ENCODE measurements at places on chromosomes 4 and X.
A peak's percentile ranks its signal among the peaks of the same experiment; 100 is the strongest.

- DNase-seq = no peak
Measured at GRCh38 chr4:7004331-7004730, 38.8 kb upstream of the TADA2B start.

DNA sequence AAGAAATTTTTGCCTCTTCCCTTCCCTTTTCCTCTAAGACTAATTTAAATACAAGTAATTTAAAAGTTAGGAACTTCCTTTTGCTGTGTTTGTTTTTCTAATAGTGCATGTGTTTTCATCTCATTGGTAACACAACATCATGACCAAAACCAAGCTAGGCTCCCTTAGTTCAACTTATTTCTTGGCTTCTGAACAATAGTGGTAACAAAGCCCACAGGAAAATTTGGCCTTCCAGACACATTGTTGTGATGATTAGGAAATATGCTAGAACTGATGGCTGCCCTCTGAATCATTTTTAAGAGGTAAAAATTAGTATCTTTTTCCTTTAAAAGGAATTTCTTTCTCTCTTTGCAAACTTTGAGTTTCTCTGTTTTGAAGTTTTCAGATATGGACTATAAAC lies 25.5 kb upstream of the TEC start:
- DNase-seq = no peak

GRCh38 chr4:70196857-70197256 lies 1.3 kb downstream of the ODAM start:
- DNase-seq = no peak

GRCh38 chr4:14247767-14248166 lies 620.2 kb upstream of the BOD1L1 start:
- no peak for DNase-seq

- no peak for DNase-seq
Measured at GRCh38 chr4:121819216-121819965, 4.3 kb downstream of the CCNA2 start.

GRCh38 chr4:17670423-17670822 lies 56.0 kb downstream of the MED28 start:
- DNase-seq = no peak

DNA sequence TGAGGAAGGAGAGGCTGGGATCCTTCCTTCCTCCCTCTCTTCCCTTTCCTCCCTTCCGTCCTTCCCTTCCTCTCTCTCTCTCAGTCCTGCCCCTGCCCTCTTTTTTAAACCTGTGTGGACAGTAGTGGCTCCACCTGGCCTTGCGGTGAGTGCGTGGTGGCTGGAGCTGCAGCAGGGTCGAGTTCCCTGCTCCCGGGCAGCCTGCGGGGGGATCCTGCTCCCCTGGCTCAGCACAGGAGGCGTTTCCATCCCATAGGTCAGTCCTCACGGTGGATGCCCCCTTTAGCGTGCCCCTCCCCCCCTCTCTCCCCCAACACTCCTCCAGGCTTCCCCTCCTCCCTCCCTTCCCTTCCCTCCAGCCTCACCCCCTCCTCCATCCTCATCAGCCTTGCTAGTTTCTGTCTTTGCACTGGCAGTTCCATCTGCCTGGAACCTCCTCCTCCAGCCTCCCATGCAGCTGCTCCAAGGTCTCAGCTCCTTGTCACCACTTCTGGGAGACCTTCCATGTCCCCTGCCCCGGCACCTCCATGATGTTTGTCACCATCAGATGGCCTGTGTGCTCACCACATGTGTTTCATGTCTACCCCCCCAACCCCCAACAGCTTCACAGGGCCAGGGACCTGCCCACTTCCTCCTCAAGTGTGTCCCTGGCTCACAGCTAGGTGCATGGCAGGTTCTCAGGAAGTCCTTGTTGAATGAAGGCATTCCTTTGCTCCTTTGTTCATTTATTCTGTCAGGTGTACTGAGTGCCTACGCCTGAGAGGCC lies 68.4 kb downstream of the PSAPL1 start:
- DNase-seq = no peak

- DNase-seq = no peak
Measured at GRCh38 chr4:77582711-77583110, 22.9 kb upstream of the CXCL13 start.

- no peak for DNase-seq
Measured at GRCh38 chr4:76090241-76090691, 15.8 kb downstream of the ART3 start.

DNA sequence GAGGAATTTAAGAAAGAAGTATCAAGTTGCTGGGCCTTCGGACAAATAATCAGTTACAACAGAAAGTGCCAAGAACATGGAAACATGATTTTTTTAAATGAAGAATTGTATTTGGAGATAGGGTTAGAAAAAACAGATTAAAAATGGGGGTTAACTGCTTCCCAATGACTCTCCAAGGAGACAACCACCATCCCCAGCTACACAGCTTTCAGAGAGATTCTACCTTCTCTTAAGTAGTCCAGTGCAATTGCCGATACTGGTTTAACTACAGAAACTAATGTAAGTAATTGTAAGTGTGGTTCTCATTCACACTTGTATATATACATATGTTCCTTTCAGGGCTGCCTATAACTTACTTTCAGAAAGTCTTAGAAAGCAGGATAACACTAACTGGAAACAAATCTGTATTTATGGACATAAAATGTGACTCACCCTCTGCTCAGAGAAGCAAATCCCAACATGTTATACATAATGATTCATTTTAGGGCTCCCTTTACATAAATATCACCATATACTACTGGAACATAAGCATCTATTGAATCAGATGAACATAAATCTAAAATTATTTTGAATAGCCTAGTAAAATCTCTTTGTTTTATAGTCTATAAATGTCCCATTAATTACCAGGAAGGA lies 248.9 kb upstream of the UGT8 start:
- no peak for DNase-seq

DNA sequence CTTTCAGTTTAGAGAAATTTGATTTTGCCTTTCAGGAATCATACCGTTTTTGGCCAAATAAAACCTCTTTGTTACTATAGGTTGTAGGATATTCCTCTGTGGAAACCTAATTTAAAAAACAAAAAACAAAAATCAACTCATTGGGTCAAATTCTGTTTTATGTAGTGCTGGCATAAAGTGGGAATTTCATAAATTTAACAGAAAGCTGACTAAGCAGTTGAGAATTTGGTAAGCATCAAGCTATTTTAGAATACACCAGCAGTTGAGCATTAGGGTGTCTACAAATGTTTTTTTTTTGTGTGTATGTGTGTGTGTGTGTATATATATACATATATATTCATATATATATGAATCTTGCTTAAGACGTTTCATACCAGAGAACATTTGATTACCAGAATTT lies 47.4 kb downstream of the C4orf33 start:
- DNase-seq = no peak

DNA sequence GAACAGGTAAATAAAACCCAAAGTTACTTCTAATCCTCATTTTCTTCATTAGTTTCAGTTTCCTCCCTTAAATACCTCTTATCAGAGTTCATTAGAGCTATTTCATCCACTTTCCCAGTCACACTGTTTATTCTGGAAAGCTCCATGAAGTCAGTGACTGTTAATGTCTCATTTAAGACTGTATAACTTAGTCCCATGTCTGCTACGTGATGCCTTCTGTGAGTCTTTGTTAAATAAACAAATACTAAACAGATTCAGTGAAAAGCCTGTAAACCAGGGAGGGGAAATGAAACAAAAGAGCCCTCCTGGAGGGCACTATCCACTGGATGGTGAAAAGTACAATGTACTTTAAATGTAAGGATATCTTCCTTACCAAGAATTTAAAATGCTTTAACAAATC lies 24.7 kb downstream of the ACE2 start:
- DNase-seq = no peak

DNA sequence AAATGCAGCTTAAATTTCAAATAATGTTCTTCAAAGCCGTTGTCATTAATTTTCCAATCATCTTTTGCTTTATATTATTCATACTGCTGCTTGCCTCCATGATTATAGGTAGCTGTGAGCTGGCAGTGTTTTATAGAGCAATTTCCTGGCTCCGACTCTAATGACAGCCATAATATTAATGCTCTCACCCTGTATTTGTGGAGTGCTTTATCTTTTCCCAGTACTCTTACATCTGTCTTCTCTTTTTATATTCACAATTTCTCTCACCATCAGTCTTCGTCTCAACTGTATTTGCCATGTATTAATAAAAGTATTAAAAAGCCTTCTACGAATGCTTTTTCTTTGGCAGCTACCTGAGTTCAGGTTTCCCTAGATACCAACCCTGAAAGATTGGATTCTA lies 21.0 kb downstream of the ATXN3L start:
- no peak for DNase-seq

DNA sequence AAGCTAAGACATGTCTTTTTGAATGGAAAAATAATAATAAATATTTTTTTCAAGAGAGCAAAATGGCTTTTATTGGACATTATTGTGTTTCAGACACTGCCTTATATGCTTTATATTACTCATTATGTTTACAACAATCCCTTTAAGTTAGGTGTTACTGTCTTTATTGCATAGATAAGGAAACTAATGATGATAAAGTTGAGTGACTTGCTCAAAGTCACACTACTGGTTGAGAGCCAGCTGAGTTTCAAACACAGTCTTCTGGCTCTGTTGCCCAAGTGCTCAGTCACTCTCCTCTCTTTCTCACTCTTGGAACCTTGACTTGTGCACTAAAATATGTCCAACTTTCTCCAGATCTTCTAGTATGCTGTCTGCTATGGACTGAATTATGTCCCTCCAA lies 71.5 kb upstream of the SLC39A8 start:
- DNase-seq = no peak

DNA sequence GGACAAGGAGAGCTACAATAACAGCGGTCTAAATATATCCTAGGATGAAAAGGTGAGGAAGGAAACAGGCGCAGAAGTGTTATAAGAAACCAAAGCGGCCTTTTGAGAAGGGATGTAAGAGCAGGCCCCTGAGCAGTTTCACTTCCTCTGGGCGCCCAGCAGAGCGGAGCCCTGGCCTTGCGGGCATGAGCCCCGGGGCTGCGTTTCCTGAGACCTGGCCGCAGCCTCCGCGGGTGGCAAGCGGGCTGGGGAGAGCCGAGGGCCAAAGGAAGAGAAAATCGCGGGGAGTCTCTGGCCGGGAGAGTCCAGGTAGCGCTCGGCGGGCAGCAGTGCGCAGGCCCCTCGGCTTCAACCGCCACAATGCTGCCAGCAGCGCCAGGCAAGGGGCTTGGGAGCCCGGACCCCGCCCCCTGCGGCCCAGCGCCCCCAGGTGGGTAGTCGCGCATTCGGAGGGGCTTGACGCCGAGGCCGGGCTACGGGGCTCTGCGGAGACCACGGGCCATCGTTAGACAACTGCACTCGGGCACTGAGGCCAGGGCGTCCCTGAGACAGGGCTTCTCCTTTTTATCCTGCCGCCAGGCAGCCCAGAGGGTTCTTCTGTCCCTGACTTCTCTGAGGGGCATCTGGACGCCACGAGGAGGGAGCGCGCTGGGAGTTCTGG lies at the start of gene BANK1:
BANK1 (plus strand) TSS at position 210 of the 661 bp plus-strand sequence; CDS start at position 361, 151 bp downstream.
- peak; percentile 5 for DNase-seq

DNA sequence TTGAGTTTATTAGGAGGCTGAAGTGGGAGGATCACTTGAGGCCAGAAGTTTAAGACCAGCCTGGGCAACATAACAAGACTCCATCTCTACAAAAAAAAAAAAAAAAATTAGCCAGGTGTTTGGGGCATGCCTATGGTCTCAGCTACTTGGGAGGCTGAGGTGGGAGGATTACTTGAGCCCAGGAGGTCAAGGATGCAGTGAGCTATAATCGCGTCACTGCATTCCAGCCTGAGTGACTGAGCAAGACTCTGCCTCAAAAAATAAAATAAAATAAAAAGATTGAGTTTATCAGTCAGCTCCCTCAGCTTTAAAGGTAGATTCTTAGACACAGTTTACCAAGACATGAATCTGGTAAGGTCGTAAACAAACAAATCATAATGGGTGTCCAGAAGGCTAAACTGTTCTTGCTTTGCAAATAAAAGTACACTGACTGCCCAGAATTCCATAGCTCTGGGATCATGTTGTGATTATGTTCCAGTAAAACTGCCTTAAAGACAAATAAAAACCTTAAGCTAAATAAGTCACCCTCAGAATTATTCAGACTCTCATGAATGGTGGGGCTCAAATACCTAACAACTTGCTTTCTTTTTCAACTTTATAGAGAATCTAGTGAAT lies 18.7 kb downstream of the APOO start:
- DNase-seq = no peak

DNA sequence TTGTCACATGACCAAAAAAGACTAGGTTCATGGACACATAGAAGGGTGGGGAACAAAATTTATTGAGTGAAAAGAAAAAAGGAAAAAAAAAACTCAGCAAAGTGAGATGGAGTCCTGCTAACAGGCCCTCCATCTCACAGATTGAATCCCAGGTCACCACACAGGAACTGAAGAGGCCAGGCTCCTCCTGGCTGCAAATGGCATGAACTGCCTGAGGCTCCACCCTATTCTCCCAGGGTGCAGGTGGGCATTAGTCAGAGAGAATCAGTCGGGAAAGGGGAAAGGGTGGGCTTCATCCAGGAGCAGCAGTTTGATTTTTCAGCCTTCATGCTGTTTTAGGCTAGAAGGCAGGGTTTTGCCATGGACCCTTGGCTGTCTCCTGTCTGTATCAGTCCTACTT lies 128.5 kb upstream of the GRID2 start:
- no peak for DNase-seq

DNA sequence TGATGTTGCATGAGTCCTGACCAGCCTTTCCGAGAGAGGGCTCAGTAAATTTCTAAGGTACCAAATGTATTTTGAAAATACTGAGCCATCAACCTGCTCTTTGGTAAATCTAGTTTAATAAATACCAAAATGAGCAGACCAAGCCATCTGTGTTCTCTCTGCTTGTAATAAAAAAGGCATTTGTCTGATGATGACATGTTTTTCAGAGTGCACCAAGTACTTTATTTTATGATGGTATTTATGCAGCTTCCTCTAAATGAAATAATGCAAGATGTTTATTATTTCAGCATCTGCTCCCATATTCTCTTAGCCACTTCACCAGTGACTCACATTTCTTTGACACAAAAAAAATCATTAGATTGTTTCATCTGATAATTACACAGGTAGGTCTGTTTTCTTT lies 700.5 kb downstream of the TRIML1 start:
- no peak for DNase-seq
